ENCODE measurements at places on chromosomes 13 and 19.

- DNase-seq, result no peak
Measured at GRCh38 chr13:97875218-97875617, 78.3 kb upstream of the IPO5 start.

GRCh38 chr13:43874504-43875092, 4.9 kb downstream of the CCDC122 start:
- no peak for DNase-seq

GRCh38 chr19:31617010-31617585, 267.9 kb upstream of the TSHZ3 start:
- no peak for DNase-seq

- DNase-seq, result no peak
Measured at GRCh38 chr19:29232315-29232852, 19.4 kb upstream of the UQCRFS1 start.

GRCh38 chr13:50766013-50766412, 77.5 kb downstream of the DLEU7 start:
- no peak for DNase-seq

GRCh38 chr13:37636701-37637100, 38.1 kb upstream of the POSTN start:
- DNase-seq, result no peak

GRCh38 chr13:76687467-76687866, 198.7 kb downstream of the KCTD12 start:
- no peak for DNase-seq

DNA sequence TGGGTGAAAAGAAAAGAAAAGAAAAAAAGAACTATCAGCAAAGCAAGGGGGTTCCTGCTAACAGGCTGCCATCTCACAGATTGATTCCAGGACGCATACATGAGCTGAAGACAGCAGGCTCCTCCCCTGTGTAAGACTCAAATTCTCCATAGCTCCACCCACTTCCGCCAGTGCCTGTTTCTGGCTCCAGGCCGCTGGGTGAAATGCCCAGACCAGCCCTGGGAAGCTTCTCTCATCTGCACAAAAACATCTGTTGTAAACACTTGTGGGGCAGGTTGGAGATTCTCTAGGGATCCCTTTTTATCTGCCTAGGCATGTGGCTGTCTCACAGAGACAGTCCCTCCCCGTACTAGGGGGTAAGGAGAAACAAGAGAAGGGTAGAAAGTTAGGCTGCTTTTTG, 1054.4 kb upstream of the SPRY2 start:
- no peak for DNase-seq

DNA sequence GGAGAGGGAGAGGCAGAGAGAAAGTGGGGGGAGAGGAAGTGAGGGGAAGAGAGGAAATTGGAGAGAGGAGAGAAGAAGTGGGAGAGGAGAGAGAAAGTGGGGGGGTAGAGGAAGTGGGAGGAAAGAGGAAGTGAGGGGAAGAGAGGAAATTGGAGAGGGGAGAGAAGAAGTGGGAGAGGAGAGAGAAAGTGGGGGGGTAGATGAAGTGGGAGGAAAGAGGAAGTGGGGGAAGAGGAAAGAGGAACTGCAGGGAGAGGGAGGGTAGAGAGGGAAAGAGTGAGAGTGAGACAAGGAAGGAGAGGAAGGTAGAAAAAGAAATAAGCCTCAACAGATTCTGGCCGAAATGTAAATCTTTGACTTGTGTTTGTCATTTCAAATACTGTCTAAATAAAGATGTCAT, 146.6 kb downstream of the KLF12 start:
- DNase-seq, result no peak

- DNase-seq, result no peak
Measured at GRCh38 chr13:110758195-110758805, 44.8 kb downstream of the ING1 start.

DNA sequence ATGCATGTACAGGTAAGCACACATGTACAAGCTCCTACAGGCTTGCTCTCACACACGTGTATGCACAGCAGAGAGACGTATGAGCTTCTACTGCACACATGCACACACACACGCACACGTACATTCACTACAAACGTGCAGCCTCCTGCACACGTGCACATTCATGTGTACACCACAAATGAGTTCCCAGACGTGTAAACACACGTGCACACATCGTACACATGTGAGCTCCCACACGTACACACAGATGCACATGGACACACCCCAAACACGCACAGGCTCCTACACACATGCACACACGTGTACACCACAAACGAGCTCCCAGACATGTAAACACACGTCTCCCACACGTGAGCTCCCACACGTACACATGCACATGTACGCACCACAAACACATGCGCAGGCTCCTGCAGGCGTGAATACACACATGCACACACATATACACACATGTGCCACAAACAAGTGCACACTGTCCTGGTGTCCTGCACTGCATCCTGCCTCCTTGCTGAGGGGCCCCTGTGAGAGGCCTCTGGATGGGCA, 83.7 kb upstream of the MCF2L start:
- DNase-seq, result no peak

- DNase-seq, result no peak
Measured at GRCh38 chr13:33109271-33109697, 93.1 kb downstream of the KL start.

- DNase-seq, result no peak
Measured at GRCh38 chr13:24693862-24694471, 13.8 kb downstream of the ATP12A start.

DNA sequence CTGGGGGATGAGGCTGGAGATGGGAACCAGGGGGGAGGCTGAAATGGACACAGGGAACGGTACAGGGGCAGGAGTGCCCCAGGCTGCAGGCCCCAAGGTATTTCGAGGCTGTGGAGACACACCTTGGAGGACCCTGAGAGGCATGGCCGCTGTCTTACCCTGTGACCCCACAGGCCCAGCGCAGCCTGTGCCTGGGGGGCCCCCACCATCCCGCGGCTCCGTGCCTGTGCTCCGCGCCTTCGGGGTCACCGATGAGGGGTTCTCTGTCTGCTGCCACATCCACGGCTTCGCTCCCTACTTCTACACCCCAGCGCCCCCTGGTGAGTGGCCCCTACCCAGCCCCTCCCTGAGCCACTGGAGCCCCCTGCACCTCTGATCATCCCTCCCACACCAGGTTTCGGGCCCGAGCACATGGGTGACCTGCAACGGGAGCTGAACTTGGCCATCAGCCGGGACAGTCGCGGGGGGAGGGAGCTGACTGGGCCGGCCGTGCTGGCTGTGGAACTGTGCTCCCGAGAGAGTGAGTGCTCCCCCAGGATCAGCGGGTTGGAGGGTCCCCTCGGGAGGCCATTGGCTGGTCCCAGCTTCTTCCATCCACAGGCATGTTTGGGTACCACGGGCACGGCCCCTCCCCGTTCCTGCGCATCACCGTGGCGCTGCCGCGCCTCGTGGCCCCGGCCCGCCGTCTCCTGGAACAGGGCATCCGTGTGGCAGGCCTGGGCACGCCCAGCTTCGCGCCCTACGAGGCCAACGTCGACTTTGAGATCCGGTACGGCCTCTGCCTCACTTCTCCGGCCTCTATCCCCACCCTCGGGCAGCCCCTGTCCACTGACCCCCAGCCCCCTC, 16.9 kb upstream of the SPIB start:
- no peak for DNase-seq

- DNase-seq, result no peak
Measured at GRCh38 chr19:51319649-51320279, 8.3 kb downstream of the IGLON5 start.

- DNase-seq, result no peak
Measured at GRCh38 chr13:85230691-85231093, 568.5 kb downstream of the SLITRK6 start.

DNA sequence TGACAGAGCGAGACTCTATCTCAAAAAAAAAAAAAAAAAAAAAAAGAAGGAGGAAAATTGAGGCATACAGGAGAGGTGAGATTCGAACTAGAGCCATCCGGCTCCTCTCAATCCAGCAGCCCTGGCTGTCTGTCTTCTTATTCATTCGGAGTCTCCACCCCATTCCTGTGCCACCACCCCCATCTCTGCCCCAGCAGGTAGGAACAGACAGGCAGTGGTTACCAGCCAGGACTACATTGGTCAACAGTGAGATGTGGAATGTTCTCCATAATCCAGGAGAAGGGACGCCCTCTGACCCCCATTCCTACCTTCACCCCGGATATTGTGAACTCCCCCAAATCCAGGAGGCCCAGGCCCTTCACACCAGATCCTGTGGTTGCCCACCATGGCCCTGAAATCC, 6.6 kb upstream of the S1PR2 start:
- DNase-seq, result no peak

DNA sequence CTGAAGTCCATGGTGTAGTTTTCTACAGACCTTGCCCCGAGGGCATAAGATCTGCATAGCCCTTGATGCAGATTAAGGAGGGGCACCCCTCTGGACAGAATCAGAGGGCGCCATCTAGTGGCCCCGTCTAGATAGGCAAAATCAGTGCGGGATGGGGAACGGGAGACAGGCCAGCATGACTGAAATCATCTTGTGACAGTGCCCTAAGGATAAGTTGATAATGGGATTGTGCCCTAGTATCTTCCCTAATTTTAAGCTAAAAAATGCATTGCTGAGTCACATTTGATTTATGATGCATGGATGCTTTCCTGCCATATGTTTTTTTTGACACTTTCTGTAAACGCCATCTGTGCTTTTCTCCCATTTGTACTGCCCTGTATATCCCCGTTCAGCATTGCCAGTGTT, 19.0 kb upstream of the GPI start:
- no peak for DNase-seq

Measured in cardiac septum (tissue), 1 donor.